Stimulated activated CD4-positive, alpha-beta T cell treated with anti-CD3 and anti-CD28 coated beads, Interleukin-2, amount 100 ng/mL, for 24 hours (primary cell): ENCODE measurements at places on chromosomes 12 and 14.

DNA sequence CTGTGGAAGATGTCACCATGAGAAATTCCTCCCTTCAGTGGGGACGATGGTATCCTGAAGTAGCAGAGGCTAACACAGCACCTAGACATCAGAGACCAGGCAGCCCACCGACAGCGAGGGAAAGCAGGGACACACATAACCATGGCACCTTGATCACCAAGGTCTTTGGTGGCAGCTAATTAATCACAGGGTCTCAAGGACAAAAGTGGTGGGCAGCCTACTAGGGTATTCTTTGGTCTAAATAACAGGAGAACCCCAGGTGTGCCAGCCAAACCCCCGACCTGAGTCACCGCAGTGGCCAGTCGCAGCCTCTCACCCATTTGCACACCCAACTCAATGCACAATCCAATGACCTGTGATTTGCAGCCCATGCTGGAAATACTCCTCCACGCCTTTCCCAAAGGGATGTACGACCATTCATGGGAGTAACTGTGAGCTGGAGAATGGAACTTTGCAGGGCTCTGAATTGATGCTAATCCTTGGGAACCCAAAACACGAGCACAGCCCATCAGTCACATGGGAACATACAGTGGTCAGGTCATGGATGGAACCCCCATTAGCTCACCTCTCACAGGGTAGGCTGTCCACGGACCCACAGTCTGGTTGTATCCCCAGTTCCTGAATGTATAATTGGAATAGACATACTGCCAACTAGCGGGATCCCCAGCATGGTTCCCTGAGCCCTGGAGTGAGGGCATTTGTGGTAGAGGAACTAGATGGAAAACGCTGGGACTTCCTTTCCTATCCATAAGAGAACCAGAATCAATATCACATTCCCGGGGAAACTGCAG lies 58.7 kb upstream of the C14orf180 start:
- no peak for DNase-seq

DNA sequence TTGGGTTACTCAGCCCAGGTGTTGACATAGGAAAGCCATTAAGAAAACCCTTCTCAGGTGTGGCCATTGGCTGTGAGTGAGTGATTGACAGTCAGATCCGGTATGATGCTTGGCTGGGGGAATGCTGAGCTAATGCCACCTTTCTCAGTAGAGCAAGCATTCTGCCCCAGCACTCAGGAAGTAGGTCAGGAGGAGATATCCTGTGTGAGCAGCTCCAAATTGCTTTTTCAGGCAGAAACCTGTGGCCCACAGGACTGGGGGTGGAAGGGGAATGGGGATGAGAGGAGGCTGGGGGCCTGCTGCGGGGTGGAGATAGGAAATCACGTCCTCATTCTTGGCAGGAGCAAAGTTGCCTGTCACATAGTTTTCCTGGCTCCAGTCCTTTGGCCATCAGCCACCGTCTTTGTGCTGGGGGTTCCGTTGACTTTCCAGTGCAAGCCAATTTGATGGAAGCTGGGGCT lies 55.7 kb downstream of the NINJ2 start:
- DNase-seq: no peak

DNA sequence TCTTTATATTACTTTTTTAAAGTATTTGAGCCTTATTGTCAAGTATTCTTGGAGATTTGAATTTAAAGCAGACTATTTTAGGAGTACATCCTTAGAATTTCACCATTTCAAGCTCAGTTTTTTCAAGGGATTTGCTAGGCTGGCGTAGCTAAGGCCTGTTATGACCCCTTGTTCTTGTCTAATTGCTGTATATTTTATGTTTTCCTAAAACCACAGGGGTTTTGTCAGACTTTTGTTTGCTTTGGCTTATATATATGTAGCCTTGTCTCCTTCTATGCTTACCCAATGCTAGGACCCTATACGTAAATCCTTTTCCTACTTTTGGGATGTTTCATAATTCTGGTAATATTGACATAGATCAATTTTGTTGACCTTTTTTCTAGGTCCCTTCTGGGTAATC lies 147.0 kb upstream of the SYT10 start:
- no peak for DNase-seq

DNA sequence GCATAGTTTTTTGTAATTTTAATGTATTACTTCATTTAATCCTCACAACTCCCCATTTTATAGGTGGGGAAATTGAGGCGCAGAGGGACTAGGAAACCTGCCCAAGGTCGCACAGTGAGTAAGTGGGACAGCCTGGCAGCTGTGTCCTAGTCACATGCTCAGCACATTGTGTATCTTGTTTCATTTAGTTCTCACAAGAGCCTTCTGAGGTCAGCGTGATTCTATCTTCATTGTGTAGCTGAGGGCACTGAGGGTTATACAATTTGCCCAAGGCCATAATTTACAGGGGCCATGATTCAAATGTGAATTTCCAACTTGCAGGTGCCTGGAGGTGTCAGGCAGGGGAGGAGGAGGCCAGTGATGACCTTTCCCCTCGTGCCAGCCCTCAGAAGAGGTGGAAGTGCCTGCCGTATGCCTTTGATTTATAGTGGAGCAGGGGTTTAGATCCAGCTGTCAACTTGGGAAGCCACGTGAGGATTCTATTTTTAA lies 30.3 kb upstream of the SMOC1 start:
- DNase-seq: no peak

DNA sequence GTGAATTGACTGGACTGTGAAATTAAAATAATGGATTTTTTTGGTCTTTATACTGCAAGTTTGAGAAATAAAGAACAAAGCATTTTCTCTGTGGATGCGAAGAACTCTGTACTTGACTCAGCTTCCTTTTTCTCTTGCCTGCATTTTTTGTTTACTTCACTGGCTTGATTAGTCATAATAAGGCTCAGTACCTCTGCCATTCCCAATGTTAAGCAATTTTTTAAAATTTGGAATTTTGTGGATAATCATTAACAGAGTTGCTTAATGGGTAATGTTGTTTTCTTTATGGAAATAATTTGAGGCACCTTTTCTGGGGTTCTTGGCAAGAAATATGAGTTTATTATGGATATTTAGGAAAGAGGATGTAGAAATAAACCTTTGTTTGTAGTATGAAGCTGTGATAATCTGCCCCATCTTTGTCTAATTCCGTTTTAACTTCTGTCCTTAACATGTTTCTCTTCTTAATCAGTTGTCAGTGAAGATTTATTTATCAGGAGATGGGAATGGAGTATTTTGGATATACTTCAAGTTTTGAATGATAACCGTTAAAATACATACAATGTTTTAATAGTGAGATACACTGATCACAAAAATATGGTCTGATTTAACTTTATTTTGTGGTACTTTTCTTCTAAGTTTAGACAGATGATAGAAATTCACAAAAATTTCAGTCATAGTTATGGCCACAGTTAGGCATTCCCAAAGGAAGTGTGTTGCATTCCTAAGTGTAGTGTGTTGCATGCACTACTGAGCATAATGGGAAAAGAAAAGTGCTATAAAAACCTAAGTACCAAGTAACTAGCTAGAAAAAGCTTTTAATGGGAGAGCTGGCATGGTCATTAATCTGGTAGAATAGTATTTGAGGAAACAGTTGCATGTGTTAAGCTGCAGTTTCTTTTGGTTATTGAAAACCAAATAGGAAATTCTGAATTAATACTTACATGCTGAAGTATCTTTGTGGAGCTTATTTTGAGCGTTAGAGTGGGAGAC lies 27.7 kb downstream of the WNK1 start:
- no peak for DNase-seq

DNA sequence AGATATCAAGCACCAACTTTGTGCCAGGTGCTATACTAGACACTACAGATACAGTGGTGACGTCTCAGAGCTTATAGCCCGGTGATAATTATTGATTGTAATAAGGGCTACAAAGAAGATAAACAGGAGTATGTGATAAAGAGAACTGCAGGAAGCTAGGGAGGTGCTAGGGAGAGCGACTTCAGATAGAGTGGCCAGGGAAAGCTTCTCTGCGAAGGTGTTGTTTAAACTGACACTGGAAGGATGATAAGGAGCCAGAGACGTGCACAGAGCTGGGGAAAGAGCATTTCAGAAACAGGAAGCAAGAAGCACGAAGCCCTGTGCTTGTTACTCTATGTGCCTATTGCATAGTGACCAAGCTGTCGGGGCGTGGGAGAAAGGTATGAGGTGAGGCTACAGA lies 48.1 kb upstream of the OTX2 start:
- no peak for DNase-seq

DNA sequence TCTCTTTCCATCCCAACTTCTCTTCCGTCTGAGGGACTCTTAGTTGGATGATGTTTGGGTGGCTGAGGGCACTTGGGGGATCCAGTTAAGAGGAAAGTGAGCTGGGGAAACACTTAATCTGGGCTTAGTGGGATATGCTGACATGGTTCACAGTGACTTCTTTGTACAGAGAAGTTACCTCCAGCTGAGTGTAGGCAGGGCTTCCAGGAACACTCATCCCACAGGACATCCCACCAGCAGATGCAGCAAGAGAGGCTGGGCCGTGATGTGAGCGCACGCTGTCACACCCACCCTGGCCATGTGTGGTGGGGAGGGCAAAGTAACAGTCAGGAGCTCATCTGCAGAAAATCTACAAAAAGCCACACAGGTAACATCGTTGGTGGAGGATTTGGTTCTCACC lies 832 bp upstream of the CACNA2D4 start:
- DNase-seq: no peak

GRCh38 chr14:45251912-45252311 lies 1.1 kb downstream of the MIS18BP1 start:
- no peak for DNase-seq

DNA sequence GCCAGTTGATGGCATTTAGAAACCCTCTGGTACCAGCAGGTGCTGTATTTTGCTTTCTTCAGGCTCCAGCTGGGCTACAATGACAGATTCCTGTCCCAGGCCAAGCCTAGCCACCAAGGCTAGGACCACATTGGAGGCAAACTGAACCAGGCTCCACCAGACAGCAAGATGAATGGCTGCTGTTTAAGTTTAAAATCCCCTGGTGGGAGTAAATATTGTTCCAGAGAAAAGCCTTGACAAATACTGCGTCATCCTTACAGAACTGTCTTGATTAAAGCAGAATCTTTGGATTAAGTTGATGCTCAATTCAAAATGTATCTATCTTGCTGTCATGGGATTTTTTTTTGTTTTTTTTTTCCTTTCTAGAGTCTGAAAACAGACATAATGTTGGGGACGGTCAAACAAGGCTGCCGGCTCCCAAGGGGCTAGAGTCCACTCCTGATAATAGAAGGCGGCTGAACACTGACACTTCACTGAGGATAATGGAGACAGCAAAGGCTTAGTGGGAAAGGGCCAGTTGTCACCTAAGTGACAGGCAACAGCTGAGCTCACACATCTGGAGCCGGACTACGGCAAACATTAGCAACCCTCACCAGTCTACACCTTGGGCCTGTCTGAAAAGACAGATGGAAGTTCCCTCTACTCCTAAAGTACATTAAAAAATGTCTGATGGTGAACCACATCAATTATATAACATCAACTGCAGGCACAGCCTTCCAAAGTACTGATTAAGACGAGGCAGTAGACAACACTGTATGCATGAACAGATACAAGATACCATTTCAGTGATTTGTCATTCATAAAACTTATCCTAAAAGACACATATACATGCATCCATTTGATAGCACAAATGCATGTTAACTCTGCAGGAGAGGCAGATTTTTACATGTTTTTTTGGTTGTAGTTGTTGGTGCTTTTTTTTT lies 1.7 kb downstream of the PRICKLE1 start:
- no peak for DNase-seq

DNA sequence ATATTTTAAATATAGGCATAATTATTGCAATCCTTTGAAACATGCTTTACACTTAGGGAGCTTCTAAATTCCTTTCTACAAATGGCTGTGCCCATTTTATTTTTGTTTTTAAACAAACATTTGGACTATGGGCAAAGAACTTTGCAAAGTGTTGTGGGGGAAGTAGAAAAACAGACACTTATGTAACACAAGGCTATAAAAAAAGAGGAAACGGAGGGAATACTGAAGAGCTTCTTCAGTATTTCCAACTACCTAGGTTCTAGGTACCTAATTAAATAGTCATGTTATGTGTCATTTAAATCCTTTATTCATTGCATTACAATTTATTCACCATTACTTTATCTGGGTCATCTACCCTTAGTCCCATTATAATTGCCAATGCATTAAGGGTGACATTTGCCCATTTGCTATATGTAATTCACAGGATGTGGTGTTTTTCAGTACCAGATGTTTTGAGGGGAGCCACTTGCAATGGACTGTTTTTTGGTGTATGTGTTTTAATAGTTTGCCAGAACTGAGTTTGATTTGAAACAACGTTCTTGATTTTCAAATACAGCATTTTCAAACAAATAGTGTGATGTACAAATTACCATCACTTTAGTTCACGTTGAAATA lies 1.5 kb upstream of the MSRB3 start:
- DNase-seq: no peak

GRCh38 chr14:60265163-60265562 lies 16.1 kb downstream of the PPM1A start:
- no peak for DNase-seq

DNA sequence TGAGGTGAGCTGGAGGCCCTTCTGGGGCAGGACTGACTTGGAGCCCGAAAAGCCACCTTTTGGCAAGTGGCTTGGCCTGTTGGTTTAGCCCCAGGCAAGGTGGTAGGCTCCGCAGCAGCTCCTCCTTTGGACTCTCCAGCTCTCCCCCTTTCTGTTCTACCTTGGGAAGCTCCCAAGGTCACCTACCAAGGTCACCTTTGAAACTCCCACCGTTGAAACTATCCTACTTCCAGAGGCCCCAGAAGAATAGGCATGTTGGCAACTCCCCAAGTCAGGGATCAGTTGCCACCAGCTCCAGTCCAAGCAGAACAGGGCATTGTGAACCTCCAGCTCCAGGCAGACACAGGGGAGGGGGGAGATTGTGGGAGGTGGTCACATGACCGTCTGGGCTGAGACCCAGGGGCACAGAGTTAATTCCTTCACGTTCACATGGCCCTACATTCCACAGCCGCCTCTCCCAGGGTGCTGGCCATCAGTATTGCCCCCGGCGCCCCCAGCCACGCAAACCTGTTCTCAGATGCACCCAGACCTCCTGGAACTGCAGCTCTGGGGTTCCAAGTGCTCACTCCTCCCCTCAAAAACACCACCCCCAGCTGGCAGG lies 14.4 kb downstream of the IRF2BPL start:
- no peak for DNase-seq

- DNase-seq: no peak
Measured at GRCh38 chr12:117098024-117098360, 1.2 kb downstream of the TESC start.

- no peak for DNase-seq
Measured at GRCh38 chr12:94596596-94596995, 53.8 kb downstream of the TMCC3 start.

DNA sequence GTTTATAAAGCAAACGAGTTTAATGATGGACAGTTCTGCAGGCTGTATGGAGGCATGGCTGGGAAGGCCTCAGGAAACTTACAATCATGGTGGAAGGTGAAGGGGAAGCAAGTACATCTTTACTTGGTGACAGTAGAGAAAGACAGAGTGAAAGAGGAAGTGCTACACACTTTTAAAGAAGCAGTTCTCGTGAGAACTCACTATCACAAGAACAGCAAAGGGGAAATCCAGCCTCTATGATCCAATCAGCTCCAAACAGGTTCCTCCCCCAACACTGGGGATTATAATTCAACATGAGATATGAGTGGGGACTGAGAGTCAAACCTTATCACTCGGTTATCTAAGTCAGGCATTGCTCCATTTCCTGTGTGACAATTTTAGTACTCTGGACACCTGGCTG lies 189.9 kb upstream of the CNTN1 start:
- no peak for DNase-seq
